ENCODE measurements at places on chromosomes 5 and 9.
A peak's percentile ranks its signal among the peaks of the same experiment; 100 is the strongest.

DNA sequence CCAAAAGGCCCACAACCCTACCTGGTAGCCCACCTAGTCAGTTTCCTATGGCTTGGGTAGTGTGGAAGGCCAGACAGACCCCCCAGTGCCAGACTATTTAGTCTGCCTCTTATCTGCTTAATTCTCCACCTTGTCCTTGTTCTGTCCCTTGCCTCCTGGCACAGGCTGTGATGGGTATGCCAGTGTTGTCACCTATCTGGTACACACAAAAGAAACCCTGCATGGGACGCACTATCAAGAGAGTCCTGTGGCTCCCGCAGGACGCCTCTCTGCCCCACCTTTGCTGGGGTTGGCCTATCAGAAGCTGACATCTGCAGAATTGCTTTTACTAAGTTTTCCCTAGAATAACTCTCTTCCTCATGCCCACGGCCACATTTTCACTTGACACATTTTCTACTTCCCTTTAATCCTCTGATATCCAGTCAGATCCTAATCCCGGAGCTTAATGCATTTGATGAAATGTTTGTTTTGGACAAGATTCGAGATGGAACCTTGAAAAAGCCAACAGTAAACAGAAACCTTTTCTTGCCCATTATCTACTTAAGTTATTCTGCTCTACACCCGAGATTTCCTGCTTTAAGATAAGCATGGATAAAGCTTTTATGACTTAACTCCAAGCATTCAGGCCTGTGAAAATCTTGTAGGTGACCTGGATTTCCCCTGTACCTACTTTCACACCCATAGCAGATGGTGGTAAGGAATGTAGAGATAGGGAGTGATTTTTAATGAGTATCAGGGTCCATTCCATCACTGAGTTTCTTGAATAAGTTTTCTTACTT is 468.5 kb downstream of the ZNF608 start:
- DNase-seq = no peak

DNA sequence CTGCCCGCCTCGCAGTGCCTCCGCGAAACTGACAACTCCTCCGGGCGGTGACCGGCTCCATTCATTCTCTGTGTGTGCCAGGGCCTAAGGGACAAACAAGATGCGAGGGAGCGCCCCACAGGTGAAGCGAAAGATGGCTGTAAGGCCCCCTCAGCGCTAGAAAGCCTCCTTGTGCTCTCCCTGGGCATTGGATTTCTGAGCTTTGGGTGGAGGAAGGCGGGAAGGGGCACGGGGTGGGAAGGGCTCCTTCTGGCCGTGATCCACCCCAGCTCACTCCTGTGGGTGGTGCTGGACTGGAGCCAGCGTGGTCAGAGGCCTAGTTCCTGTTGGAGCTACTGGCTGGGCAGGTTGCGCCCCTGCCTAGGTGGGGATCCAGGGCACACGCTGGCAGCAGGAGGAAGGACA is 943 bp downstream of the GALNT12 start:
- DNase-seq = no peak

DNA sequence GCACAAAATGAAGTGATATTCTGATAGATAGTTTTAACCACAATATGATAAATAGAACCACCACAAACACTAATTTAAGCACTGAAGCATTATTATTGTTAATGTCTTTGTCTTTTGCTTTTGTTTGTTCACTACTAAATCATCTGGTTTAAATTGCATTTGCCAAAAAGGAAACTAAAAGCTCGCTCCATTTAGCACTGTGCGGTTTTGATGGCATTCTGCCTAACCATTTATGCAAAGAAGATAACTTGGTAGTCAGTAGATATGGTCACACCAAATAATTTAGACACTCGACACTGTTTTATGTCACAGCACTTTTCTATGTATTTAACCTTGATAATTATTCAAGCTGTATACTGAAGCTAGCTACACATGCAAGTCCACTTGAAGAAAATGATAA is 849.8 kb upstream of the CDH6 start:
- DNase-seq = peak; percentile 71

DNA sequence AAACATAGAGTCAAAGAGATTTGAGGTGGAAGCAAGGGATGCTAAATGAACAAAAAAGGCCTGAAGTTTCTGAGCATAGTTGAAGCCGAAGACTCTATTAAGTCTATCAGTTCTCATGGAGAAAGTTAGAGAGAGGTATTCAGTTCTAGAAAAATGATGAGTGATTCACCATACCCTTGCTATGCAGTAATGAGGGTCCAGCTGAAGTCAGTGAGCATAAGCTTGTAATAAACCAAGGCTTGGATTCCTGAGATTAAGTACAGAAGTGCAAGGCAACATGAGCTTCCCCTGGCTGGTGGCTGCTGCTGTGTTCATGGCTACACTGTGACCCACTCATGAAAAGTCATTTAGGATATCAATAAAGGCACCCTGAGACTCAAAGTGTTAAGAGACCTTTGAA is 129.7 kb upstream of the MTAP start:
- DNase-seq = no peak

- no peak for DNase-seq
Observed at GRCh38 chr5:15682566-15682965, 182.6 kb downstream of the FBXL7 start.

DNA sequence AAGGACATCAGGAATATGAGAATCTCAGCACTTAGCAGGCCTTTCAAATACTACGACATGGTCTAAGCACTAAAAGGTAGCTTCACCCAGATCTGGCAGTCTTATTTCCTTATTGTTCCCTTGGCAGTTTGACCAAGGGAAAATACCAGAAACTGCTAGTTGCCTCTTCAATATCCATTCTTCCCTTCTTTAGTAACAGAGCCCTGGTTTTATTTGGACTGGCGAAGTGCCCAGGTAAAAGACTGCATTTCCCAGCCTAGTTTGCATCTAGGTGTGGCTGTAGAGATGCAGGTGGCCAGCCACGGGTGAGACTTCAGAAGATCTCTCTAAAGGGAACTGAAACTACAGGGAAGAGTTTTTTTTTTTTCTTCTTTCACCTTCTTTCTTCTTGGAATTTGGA is 21.6 kb downstream of the DMRT2 start:
- no peak for DNase-seq

GRCh38 chr5:172458976-172459782 is 4.9 kb upstream of the SH3PXD2B start:
- DNase-seq = no peak

DNA sequence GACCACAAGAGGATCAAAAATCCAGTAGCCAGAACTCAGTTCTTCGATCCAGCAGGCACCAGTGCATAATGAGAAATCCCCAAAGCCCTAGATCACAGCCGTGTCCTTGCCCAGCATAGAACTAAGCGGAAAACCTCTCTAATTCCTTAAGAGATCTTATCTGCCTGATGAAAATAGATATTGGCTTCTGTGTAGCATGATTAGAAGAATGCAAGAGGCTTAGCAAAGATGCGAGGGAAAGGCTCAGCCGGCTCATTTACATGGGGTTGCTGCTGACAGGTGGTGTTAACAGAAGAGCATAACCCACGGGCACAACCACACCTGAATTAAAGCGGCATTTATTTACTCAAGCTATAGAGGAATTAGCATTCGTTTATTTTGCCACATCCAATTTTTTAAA is 400.0 kb upstream of the ADAMTS16 start:
- no peak for DNase-seq

GRCh38 chr5:143642791-143643190 is 169.2 kb upstream of the HMHB1 start:
- no peak for DNase-seq

GRCh38 chr9:83471241-83471640 is 67.0 kb downstream of the FRMD3 start:
- DNase-seq = no peak

DNA sequence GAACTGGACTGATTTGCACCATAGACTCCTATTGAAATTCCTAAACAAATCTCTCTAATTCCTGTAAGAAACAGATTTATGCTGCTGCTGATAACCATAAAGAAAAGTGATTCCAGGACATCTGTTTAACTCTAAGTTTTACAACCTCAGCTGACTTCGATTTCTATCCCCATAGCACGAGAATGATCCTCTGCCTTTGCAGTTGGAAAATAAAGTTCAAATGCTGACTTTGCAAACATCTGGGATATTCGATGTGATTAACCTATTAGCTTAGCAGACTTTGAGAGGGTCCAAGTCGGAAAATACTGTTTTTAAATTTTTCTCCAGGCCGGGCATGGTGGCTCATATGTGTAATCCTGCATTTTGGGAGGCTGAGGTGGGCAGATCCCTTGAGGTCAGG is 247.3 kb downstream of the PSAT1 start:
- DNase-seq = no peak

GRCh38 chr5:144273232-144274027 is 102.8 kb downstream of the KCTD16 start:
- DNase-seq = no peak

DNA sequence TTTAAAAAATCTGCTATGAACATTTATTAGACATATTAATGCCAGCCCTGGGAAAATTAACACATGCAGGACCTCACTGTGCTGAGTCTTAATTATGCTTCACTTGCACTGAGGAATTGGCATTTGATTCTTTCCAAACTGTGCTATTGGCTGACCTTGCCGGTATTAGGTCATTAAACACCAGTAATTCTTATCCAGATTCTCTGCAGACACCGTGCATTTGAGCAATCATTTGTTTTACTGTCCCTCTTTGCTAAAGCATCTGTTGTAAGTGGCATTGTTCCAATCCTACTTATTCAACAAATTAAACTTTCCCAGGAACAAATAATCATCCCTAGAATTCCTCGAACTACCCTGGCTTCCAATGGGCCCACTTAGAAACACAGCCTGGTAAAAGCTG is 145.0 kb downstream of the SLC12A2 start:
- no peak for DNase-seq

DNA sequence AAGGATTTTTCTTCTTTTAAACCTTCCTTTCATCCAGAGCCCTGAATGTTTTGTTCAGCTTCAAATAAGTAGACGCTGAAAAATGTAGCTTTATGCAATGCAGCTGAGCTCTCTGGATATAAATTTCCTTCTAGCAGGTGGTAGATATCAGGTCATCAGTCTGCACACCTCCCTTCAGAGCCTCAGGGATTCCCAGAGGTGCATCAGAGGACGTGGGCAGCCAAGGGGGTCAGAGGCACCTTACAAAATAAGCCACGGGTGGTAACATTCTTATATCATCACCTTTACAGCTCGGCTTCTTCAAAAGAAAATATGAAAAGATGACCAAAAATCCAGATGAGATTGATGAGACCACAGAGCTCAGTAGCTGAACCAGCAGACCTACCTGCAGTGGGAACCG is 19.3 kb downstream of the MOCS2 start:
- no peak for DNase-seq

- no peak for DNase-seq
Observed at GRCh38 chr9:79001012-79001411, 570.8 kb upstream of the TLE4 start.

DNA sequence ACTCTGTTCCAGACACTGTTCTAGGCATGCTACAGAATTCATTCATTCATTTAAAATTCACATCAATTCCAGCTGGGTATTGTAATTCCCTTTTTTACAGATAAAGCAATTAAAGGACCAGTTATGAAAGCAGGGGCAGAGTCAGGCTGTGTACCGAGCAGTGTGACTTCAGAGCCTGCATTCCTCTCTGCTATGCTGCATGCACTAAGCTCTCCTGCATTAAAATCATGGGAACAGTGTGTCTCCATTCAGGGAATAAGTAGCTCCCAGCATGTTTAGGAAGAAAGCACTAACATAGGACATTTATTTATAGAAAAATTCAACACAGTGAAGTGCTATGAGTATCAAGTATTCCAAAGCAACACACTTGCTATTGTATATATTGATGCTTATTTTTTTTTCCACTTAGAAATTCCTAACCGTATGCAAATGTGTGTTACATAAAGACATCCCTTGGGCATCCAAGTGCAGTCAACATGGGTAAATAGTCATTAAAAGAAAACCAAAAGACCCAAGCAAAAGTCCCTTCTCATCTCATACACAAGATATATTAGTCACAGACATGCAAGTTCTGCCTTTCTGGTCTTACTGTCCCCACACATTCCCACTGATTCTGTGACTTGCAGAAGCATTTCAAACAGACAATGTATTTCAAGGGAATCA is 173.7 kb downstream of the GABRB2 start:
- DNase-seq = no peak

DNA sequence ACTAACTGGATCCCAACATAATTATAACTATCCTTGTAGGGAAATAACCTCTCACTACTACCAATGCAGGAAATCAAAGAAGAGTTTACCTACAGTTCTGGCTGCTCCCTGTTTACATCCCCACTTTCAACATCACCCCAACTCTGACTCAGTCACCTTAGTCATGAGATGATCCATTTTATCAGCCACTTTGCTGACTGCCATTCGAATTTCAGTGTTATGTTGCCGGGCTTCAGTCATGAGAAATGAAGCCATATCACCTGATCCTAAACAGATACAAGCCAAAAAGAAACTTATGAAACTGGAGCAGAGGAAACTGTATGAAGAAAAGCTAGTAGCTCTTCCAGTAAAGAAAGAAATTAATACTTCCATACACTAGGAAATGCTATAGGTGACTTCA is 33.7 kb downstream of the SLC31A2 start:
- no peak for DNase-seq

- no peak for DNase-seq
Observed at GRCh38 chr9:128912270-128912853, 8.4 kb upstream of the PHYHD1 start.

DNA sequence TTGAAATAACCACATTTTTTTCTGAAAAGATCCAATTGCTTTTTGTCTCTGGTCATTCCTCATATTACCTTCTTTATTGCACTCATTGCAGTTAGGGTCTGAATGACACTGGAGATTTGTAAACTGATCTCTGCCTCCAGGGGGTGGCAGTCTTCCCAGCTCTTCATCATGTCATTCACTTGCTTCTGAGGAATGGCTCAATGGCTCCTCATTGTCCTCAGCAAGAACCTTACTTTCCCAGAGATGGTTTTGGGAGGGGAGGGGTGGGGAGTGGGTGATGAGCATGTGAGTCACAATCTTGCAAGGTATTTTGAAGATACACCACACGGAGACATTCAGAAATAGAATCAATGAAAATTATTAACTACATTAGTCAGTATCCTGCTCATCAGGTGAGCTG is 159.8 kb upstream of the GAS1 start:
- no peak for DNase-seq

GRCh38 chr5:84149094-84149493 is 235.6 kb downstream of the EDIL3 start:
- DNase-seq = no peak

DNA sequence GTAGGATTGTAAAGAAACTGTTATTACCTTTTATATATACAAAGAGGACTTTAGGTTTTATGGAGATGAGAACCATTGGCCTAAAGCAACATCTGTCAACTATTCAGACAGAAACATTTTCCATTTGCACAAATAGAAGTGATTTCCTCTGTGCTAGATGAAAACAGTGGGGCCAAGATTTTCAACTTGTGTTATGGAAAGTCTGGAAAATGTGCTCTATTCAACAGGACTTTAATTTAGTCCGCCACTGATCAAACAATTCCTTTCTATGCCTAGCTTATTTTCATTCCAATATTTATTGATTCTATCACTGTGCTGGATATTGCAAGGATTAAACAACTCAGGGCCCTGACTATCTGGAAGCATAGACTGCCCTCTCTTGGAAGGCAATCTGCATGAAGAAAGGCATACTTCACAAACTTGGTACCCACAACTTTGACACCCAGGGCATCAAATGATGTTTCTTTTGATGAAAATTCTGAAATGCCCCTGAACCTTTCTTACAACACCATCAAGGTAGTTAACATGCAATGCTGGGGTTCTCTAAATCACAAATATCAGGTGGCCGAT is 126.6 kb upstream of the HMHB1 start:
- DNase-seq = no peak
